Choroid plexus epithelial cell (primary cell): ENCODE measurements at places on chromosomes 7 and 10.

DNA sequence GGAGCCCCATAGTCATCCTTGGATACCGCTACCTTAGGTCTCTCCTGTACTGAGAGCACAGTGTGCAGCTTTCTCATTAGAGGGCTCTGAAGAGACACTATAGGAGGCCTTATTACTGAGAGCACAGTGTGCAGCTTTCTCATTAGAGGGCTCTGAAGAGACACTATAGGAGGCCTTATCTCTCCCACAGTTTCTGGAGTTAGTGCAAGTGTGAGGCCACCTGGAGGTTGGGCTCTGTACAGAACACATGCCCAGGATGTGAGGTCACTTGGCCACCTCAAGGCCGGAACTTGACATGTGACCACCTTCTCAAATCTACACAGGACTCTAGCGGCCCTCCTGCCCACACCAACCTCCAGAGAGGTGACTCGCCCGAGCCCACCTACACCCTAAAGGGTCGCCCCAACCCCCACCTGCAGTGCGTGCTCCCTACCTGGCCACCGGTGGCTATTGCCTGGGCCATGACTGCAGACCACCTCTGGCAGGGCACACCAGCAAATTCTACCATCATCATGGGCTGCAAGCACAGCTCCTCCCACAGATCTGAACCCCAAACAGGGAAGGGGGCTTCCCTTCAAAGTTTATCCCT lies 24.6 kb downstream of the FRMPD2 start:
- DNase-seq: no peak

GRCh38 chr7:101547916-101548661 lies 81.0 kb downstream of the MYL10 start:
- DNase-seq: no peak

DNA sequence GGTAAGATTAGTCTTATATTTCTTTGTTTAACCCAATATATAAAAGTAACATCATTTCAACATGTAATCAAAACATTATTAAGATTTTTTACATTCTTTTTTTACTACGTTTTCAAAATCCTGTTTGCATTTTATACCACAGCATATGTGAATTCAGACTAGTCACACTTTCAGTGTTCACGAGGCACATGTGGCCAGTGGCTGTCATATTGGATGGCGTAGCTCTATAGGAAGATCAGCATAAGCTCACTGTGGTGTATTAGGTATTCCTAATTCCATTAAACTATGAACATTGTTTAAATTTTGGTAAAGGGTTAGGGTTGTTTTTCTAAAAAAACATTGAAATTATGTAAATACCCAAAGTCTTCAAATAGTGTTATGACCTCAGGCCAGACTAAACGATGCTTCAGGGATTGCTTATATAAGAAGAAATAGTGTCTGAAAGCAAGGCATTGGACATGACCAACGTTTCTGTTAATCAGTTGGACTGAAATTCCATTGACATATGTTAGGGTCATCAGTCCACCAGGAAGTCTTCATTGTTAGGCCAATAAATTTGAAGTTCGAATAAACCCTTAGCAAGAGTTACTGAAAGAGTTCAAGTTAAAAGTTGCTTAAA lies 97.0 kb downstream of the BICC1 start:
- no peak for DNase-seq

GRCh38 chr10:121536310-121536913 lies 61.8 kb downstream of the FGFR2 start:
- DNase-seq: no peak

DNA sequence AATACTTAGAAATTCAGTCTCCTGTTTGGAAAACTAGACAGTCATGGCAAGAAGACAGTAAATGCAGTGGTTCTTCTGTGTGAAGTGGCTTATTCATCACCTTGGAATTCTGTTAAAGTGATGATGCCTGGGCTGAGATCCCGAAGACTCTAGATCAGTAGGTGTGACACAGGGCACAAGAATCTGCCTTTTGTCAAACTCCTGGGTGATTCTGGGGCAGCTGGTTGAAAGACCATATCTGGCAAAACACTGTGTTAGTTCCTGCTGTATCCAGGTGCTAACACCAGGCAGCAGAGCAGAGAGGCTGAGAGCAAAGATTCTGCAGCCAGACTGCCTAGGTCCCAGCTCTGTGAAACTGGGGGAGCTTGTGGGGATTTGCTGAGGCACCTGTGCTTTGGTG lies 26.5 kb downstream of the MRC1 start:
- DNase-seq: peak; percentile 60

GRCh38 chr7:16615228-16615627 lies 30.3 kb downstream of the ANKMY2 start:
- no peak for DNase-seq

GRCh38 chr7:105776068-105776790 lies 100.2 kb downstream of the ATXN7L1 start:
- DNase-seq: peak; percentile 99

- DNase-seq: no peak
These were observed 932.4 kb upstream of the LRRTM3 start for GRCh38 chr10:65993451-65993850.

GRCh38 chr10:132848291-132848701 lies 62.3 kb upstream of the NKX6-2 start:
- no peak for DNase-seq

GRCh38 chr7:82110146-82110840 lies 333.3 kb downstream of the CACNA2D1 start:
- DNase-seq: no peak

DNA sequence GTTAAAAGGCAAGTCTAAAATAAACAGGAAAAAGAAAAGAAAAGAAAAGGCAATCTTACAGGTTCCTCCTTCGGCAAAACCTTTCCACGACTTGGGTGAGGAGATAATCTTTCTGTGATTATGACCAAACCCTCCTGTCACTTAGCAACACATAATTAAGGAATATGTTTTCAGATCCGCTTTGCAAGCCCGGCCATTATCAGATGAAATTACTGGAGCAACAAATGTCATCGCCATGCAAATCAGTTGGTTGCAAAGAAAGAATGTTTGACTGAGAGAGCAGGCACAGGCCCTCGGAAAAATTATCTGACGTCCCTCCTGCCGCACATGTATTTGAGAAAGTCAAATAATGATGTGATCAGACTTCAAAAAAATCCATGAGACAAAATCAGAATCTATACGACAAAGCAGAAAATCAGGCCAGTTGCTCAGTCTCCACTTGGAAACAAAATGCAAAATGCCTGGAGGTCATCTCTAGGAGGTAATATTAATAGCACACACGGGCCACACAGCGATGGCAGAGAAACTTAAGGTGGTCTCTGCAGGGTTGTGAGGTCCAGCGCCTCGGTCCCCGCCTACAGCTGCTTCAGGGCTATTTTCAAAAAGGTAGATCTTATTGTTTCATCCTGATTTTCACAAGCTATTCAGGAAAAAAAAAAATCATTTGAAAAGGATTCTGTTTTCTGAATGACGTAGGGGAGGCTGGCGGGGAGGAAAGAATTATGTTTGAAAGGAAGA lies 82.7 kb downstream of the ZRANB1 start:
- no peak for DNase-seq

GRCh38 chr10:28623483-28623882 lies 53.8 kb upstream of the BAMBI start:
- DNase-seq: no peak

- DNase-seq: peak; percentile 94
These were observed 4.4 kb downstream of the PSPH start for GRCh38 chr7:56046721-56047445.

- DNase-seq: peak; percentile 84
These were observed 162.7 kb downstream of the AVL9 start for GRCh38 chr7:32658034-32658433.

DNA sequence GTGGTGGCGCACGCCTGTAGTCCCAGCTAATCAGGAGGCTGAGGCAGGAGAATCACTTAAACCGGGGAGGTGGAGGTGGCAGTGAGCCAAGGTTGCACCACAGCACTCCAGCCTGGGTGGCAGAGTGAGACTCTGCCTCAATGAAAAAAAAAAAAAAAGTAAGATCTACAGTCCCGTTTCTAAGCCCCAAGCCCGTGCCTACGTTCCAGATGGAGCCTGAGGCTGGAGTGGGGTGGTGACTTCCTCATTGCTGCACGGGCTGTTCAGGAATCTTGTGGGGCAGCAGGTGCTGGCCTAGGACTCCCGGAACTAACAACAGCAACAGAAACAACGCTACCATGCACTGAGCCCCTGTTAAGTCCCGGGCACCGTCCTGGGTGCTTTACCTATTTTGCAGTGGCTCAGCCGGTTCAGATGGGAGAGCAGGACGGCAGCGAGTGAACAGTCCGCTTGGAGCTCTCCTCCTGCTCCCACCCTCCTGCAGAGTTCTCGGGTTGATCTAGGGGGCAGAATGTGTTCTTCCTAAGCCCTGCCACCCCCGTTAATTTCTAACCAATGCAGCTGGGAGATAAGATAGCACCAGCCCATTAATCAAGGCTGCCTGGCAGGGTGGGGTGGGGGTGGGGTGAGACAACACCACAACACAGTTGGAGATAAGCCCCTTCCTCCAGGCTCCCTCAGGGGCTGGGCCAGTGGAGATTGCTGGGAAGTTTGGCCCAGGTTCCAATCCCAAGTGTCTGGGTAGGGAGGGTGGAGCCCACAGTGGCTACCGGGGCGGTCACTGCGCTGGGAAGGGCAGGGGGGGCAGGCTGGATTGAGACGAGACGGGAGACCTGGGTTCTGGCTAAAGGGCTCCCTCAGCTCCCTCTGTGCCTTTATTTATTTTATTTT lies 17.0 kb upstream of the SFRP5 start:
- DNase-seq: peak; percentile 13

DNA sequence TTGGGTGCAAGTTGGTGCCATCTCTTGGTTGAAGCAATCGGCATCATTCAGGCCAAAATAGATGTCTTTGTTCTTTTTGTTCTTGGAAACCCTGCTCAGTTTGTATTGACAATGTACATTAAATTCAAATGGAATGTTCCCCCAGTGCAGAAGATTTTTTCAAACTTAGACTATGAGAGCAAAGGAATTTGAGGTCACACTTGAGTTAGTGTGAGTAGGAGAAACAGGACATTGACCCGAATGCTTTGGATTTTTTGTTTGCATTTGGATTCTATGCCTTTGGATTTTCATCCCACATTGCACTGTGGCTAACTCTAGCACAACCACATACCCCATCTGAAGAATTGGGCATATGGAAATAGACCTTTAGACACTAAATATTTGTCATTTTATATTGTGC lies 480.0 kb downstream of the GALNT17 start:
- DNase-seq: peak; percentile 48

DNA sequence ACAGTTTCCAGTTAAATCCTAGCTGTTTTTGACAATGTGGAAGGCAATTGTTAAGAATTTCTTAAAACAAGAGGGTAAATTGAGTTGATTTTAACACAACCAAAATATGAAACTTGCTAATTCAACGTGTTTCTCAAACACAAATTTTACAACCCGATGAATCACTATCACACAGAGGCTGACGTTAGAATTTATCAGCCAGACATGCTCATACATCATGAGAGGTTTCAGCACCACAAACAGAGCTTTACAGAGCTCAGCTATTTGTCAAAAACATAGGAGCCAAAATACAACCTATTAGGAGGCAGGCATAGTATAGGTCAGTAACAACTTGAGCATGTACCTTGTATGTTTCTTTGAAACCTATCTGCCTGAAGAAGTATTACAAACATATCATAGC lies 36.1 kb downstream of the LRRN3 start:
- DNase-seq: peak; percentile 66

DNA sequence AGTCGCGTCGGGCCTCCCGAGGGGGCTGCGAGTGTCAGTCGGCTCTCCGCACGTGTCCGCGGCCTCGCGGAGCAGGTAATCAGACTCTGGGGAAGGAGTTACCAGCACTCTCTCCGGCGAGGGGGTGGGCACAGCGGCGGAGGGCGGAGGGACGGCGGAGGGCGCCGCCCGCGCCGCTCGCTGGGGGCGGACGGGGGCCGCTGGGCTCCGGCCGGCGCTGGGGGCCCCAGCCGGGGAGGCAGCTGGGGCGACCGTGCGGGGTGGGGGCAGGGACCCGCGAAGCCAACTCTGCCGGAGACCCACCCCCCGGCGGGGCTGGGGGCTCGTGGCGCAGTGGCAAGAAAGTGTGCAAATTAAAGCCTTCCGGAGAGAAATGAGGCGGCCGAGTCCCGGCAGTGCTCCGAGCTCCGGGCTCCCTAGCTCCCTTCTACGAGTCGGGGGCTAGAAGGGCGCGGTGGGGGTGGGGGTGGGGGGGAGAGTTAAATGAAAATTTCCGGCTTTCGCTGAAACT lies at the start of gene CDK6:
TSS of gene CDK6 (minus strand) at position 85 of the 511 bp plus-strand sequence. CDS start 3,250 bp downstream, outside the sequence.
- DNase-seq: peak; percentile 76

DNA sequence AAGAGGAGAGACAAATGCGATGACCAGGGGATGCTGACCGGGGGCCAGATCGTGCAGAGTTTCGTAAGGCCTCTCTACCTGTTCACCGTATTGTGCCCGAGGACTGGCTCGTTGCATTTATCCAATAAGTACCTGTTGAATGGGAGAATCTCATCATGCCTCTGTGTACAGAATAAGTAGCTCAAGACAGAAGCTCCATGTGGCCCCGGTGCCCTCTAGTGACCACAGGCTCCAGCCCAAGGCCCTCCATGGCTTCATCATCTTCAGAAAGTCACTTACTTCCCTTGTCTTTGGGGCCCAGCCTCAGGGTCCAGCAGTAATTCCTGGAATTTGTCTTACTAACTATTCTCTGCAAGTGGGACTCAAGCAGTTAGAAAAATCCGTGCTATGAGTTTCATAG lies 151.0 kb downstream of the CHN2 start:
- DNase-seq: peak; percentile 47

DNA sequence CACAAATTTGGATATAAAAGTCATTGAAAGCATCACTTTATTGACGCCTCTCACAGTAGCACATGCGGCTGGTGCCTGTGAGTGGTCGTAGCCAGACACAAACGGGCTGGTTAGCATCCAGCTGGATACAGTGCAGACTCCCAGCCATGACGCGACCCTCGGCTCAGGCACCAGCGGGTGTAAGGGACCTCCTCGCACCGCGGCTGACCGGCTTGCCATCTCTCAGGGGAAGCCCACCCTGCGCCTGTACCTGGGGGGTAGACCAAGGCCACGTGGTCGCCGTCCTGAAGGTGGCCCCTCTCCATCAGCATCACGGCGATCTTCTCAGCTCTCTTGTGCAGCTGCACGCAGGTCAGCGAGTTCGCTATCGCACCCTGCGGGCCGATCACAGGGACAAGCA lies 213.8 kb downstream of the ZMYND11 start:
- DNase-seq: no peak

- DNase-seq: no peak
These were observed 16.8 kb downstream of the SEMA3C start for GRCh38 chr7:80902019-80902418.

DNA sequence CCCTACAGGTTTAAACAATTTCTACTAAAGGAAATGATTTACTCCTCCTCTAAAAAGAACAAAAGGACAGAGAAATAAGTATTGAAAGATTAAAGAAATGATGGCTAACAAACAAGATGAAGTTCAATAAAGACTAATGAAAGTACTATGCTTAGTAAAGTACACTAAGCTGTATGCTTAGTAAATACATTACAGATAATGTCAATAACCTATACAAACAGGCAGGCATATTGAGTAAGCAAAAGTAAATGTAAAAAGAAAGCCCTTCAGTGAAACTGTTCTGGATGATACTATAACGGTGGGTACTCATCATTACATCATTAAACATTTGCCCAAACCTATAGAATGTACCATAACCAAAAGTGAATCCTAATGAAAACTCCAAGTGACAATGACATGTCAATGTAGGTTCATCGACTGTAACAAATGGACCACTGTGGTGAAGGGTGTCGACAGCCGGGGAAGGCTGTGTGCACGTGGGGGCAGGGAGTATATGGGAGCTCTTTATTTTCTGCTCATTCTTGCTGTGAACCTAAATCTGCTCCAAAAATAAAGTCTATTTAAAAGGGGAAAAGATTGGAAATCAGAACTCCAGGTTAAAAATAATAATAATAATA lies 34.0 kb downstream of the CYTH3 start:
- DNase-seq: no peak

GRCh38 chr10:123355748-123356481 lies 201.7 kb downstream of the BUB3 start:
- DNase-seq: no peak

GRCh38 chr7:17041324-17041723 lies 159.5 kb upstream of the AGR3 start:
- DNase-seq: peak; percentile 96
